ENCODE measurements at places on chromosomes 2 and 18.

- DNase-seq, result no peak
Observed at GRCh38 chr18:79738581-79739439, 58.9 kb upstream of the KCNG2 start.

DNA sequence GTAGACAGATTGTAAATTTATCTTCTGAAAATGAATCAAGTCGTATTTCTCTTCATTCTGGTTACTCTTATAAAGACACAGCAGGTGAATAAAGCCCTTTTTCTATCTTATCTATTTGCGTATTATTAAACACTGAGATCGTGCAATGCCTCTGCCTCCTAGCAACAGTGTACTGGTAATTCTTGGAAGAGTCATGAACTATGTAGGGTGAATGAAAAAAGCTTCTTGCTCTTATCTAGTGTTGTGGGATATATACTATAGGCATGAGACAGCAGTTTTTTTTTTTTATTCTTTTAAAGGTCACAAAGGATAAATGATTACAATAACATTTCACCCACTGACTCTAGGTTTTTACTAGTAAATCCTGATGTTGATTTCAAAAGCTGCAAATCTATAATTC, 324.2 kb downstream of the PDE11A start:
- no peak for DNase-seq

DNA sequence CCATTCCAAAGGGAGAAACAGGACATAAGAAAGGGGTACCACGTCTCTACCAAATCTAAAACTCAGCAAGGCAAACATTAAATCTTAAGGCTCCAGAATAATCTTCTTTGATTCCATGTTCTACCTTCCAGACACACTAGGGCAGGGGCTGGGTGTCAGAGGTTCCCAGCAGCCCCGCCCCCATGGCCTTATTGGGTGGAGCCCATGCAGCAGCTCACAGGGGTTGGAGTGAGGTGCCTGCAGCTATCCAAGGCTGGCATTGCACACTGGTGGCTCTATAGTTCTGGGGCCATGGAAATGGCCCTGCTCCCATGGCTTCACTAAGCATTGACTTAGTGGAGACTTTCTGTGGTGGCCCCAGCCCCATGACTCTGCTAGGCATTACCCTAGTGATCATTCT, 14.9 kb upstream of the OSR1 start:
- DNase-seq, result no peak

DNA sequence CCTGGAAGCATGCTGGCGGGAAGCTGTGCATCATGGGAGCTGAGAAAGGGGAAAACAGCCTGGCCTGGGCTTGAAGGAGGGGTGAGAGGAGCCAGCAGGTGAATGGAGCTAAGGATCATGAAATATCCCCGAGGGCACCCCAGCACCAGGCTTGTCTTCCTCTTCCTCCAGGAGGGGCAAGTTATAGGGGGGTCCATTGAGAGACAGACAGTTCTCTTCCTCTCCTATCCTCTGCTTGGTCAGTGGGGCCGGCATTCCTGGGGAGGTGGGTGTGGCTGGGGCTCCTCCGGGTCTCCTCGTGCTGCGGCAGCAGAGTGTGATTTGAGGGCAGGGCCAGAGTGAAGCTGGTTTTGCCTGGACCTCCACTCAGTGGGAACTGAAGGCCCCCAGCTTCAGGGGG, 78.9 kb downstream of the LIPG start:
- no peak for DNase-seq

DNA sequence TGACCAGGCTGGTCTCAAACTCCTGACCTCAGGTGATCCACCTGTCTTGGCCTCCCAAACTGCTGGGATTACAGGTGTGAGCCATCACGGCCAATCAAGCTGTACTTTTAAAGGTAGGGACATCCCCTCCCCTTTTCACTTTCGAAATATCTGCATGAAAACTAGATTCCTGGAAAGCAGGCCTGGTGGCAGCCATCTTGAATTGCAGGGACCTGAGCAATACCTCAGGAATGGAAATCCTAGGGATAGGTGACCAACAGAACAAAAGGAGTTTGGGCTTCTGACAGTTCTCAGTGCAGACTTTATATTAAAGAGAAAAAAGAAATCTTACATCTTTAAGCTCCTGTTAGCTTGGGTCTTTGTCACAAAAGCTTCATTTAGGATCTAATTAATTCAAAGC, 62.6 kb downstream of the KLF7 start:
- no peak for DNase-seq

GRCh38 chr2:224492531-224492930, 90.6 kb upstream of the FAM124B start:
- no peak for DNase-seq

- DNase-seq, result no peak
Observed at GRCh38 chr18:58631301-58631700, 2.4 kb upstream of the ALPK2 start.

- DNase-seq, result no peak
Observed at GRCh38 chr2:111091811-111092211, 28.9 kb upstream of the BCL2L11 start.

DNA sequence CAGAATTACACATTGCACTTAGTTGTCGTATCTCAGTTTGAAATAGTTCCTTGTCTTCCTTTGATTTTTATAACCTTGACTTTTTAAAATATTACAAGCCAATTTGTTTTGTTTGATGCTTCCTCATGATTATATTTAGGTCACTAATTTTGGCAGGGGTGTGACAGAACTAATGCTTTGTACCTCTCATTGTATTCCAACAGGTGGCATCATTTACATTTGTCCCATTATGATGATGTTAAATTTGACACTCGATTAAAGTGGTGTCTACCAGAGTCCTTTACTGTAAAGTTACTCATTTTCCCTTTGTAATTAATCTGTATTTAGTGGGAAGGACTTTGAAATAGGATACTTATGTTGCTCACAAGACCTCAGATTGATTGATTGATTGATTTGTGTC, 21.5 kb upstream of the MFSD2B start:
- peak; percentile 31 for DNase-seq

GRCh38 chr2:163247847-163248220, 409.3 kb upstream of the KCNH7 start:
- no peak for DNase-seq

GRCh38 chr18:48294899-48295585, 114.1 kb downstream of the ZBTB7C start:
- no peak for DNase-seq

DNA sequence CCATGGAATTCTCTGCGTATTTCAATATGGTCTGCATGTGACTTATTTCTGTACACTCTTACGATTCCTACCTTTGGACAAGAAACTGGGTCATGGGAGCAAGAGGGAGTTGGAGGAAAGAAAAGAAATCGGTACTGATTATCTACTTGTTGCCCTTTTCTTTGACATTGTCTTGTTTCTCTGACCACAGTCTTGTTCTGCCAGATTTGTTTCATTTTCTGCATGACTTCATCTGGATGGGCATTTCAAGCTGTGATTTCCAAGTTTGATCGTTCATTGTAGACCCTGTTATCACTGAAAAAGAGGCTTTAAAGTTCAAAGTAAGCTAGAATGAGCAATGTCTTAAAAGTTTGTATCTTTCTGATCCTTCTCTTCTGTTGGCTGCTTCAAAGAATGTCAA, 2186.3 kb upstream of the CELF4 start:
- no peak for DNase-seq

GRCh38 chr18:65752625-65753325, 2.0 kb downstream of the CDH7 start:
- no peak for DNase-seq

DNA sequence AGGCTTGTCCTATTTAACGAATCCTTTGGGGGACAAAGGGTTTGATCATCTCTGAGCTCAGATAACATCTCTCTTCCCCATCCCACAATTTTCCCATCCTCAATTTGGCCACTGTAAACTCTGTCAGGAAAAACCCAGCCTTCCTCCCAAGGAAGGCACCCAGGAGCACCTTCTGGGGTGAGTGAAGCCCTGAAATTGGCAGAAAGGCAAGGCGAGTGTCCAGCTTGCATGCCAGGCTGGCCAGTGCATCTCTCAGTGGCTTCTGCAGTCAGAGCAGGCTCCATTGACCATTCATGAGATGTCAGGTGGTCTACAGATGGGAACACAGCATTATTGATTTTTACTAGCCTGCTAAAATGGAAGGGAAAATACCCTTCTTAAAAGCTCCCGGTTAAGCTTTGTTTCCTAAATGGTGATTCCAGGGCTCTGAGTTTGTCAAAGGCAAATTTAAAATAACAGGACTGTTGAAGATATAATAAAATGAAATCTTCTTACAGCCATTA, 83.2 kb upstream of the BOD1L2 start:
- DNase-seq, result no peak

GRCh38 chr2:19352946-19353720, 5.3 kb downstream of the OSR1 start:
- no peak for DNase-seq

GRCh38 chr2:135093670-135094330, 41.7 kb downstream of the RAB3GAP1 start:
- DNase-seq, result no peak

DNA sequence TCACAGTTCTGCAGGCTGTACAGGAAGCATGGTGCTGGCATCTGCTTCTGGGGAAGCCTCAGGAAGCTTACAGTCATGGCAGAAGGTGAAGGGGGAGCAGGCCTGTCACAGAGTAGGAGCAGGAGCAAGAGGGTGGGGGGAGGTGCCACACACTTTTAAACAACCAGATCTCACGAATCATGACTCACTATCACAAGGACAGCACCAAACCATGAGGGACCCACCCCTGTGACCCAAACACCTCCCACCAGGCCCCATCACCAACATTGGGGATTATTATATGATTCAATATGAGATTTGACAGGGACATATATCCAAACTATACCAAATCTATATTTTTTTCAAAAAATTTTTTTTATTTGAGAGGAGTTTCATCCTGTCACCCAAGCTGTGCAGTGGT, 51.0 kb upstream of the GLS start:
- no peak for DNase-seq

GRCh38 chr18:2970772-2971659, 41.9 kb downstream of the LPIN2 start:
- DNase-seq, result no peak

DNA sequence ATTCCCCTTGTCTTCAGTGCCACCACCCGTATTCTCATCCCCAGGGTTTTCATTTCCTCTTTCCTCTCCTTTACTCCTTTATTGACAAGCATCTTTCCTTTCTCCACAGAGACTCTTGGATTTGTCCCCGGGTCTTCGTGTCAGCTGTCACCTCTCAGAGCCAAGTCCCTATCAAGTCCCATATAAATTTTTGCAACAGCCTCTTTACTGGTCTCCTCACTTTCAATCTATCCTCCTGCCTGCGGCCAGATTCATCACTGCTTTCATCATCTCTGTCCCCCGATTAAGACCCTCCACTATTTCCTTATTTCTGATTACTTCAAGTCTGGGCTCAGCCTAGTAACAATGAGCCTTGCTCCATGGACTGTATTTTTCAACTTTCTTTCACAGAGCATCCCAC, 113.8 kb downstream of the CTAGE1 start:
- no peak for DNase-seq

GRCh38 chr18:46335534-46336101, 231.4 kb downstream of the HAUS1 start:
- no peak for DNase-seq

GRCh38 chr18:58892488-58892887, 27.8 kb downstream of the ZNF532 start:
- DNase-seq, result no peak

GRCh38 chr18:67733088-67733487, 216.6 kb upstream of the DSEL start:
- DNase-seq, result peak; percentile 62

GRCh38 chr2:86485802-86486201, 44.6 kb downstream of the KDM3A start:
- DNase-seq, result no peak

DNA sequence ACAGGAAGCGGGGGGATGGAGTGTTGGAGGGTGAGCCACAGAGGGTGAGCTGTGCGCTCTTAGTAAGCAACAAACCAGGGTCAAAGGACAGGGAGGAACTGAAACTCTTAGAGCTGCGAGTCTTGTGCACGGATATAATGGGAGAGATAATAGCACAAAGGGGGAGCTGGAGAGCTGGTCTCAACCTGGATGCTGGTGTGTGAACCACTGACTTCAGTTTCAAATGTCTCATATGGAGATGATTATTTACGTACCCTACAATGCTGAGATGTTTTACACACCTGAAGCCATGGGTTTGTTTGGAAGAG, 35.9 kb downstream of the PTGR3 start:
- no peak for DNase-seq

GRCh38 chr2:145116056-145116455, 596.1 kb upstream of the ZEB2 start:
- DNase-seq, result no peak

DNA sequence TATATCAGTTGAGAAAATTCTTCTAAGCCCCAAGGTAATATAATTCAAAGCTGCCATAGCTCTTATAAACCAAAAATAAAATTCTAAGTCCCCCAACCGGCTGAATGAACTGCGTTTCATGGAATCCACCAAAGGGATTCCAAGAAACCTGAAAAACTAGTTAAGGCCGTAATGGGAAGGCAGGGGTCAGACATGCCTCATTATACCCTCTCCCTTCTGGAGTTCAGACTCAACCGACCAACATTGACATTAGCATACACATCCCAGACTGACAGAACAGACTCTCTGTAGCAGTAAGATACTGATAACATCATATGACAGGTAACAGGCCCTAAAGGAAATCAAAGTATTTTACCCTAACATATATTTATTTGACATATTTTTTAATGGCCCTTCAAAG, 31.4 kb upstream of the PHLPP1 start:
- DNase-seq, result no peak

DNA sequence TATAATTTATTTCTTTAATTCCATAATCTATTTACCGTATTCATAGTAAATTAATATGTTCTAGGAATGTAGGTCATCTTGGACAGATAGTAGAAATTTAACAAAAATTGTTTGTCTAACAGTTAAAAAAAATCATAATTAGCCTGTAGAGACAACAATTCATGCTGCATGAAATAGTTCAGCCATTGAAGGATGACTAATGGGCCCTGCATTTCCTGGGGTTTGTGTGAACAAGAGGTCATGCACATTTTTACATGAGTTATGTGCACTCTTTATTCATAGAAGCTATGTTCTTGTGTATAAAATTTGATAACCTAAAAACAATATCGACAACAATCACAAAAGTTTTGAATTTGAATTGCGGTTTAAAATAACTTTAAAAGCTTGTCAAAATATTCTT, 1663.6 kb downstream of the SUCLG1 start:
- peak; percentile 30 for DNase-seq

- peak; percentile 83 for DNase-seq
Observed at GRCh38 chr18:44725300-44726058, 44.8 kb downstream of the SETBP1 start.

DNA sequence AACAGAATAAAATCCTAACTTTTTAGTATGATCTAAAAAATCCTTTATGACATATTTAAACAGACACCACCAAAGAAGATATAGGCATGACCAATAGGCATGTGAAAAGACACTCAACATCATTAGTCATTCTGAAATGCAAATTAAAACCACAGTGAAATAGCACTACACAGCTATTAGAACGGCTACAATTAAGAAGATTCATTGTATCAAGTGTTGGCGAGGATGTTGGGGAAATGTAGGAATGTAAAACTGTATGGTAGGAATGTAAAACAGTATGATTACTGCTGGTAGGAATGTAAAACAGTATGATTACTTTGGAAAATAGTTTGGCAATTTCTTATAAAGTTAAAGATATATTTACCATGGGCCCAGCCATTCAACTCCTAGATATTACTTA, 253.3 kb upstream of the TCF4 start:
- DNase-seq, result no peak

All from AG20443 (cell line).